ENCODE measurements at places on chromosomes 5 and 9.

GRCh38 chr5:123294544-123294943, 128.7 kb downstream of the CEP120 start:
- DNase-seq = no peak

DNA sequence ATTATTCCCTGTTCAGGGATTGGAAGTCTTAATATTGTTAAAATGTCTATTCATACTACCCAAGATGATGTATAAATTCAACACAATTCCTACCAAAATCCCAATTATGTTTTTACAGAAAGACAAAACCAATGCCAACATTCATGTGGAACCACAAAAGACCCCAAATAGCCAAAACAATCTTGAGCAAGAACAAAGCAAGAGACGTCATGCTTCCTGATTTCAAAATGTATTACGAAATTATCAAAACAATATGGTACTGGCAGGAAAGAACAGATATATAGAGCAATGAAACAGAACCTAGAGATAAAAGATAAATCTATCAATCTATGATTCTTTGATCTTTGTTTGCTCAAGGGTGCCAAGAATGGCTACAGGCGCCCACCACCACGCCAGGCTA, 237.9 kb downstream of the TAF11L14 start:
- DNase-seq = no peak

GRCh38 chr9:79489261-79490000, 82.3 kb upstream of the TLE4 start:
- peak; percentile 99 for DNase-seq

DNA sequence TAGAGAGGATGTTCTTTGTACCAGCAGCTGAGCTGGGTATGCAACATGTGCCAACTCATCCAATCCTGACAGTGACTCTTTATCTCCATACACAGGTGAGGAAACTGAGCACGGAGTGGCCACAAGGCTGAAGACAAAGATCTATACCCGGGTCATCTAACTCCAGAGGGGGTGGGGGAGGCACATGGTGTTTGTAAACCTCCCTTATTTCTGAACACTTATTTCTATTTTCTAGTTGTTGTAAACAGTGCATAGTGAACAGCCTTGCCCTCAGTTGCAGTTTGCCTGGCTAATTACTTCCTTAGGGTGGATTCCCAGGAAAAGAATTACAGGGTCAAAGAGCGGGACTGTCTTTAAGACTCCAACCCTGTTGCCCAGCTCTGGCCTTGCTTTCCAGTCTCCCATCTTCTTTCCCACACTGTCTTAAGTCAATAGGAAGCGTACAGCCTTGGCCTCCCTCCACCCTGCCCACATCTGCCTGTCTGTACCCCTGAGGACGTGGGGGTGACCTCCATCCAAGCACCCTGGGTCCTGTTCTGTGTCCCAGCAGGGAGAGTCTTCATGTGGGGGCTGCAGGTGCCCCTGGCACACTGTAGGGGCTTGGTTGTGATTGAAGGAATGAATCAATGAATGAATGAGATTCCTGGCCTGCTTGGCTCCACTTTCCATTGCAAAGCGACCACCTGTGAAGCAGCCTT, 13.2 kb upstream of the FIBCD1 start:
- DNase-seq = no peak

DNA sequence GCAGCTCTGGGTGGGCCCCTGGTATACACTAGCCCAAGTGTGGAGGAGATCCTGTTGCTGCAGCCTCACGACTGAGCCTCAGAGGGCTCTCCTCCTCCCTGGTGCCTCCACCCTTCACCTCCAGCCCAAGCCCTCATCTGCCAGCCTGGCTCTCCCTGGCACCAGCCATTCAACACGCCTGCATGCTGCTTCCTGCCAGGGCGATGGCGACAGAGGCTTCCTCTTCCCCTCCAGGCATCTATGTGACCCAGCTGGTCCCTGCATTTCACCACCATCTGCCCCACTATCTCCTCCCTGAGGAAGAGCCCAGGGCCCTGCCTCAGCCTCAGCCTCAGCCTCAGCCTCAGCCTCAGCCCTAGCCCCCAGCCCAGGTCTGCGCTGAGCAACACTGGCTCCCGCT, 54.8 kb upstream of the ANGPTL2 start:
- DNase-seq = no peak

DNA sequence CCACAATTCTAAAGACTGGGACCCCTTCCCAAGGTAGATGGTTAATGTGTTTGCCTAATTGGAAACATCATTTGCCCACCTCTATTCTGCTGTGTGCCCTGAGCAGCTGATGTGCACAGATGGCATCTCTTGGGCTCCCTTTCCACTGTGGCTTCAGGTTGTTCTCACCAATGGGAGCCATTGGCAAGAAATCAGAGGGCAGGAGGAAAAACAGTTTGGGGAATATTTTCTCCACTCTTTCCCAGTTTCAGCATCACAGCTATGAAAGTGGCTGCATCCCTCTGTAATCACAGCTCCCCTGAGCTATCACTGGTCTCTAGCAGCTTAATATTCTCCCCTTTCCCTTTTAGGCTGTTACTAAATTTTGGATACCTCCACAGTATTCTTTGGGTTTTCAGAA, 911.6 kb upstream of the SEMA6A start:
- DNase-seq = no peak

DNA sequence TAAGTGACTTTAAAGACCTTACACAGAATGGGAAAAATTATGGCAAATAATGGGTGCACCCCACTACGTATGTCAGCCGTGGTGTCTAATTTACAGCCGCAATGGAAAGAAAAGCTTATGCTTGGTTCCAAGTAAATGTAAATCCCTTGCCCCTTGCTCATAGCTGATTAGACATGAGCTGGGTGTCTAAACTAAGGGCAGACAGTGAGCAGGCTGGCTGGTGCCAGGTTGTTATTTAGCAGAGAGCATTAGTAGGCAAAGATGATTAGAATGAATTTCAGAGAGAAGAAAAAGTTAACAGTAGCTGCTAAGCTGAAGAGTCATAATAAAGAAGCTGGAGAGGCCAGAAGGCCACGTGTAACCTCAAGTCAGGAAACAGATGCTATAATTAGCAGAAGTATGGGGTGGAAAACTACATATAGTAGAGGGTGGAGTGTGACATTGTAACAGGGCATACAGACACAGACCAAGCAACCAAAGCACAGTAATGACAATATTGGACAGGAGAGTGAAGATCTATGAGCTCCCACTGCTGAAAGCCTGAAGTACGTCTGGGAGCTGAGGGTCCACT, 257.7 kb downstream of the MCTP1 start:
- no peak for DNase-seq

GRCh38 chr5:100322483-100322882, 212.7 kb upstream of the FAM174A start:
- DNase-seq = no peak

DNA sequence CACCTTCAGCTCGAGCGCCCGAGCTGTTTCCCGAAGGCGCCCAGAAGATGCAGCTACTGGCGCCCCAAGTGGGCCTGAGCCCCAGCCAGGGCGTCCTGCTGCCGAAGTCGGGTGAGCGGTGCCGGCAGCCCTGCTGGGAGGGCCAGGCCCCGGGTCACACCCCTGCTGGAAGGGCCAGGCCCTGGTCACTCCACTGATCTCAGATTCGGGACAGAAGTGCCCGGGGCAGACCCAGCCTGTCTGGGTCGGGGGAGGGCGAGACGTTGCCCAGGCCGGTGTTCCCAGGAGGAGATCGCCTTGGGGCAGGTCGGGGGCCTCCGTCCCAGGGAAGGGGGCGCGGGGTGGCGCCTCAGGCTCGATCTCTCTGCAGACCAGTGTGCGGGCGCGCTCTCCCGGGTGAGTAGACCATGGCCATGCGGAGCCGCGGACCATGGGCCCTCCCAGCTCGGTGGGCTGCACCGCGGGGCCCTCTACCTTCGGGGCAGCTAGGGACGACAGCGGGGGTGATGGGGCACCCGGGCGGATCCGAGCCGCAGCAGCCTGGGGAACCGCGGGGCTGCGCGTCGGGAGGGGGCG, 2.3 kb downstream of the LCNL1 start:
- no peak for DNase-seq

All from LNCaP clone FGC (cell line).